ENCODE measurements at places on chromosomes 2 and 18. TPM values are rescaled to one million over a fixed set of nuclear protein-coding genes. Genes with fewer than 3 reads are reported as not detected.

The SCN7A gene
- not detected for total RNA-seq

The PSMD1 gene
- 184 TPM for total RNA-seq

The OXER1 gene
- under 0.01 TPM for total RNA-seq

The CCDC85A gene
- 2.8 TPM for total RNA-seq

The TMEM37 gene
- total RNA-seq, result not detected
